ENCODE measurements at places on chromosomes 6 and 20.

DNA sequence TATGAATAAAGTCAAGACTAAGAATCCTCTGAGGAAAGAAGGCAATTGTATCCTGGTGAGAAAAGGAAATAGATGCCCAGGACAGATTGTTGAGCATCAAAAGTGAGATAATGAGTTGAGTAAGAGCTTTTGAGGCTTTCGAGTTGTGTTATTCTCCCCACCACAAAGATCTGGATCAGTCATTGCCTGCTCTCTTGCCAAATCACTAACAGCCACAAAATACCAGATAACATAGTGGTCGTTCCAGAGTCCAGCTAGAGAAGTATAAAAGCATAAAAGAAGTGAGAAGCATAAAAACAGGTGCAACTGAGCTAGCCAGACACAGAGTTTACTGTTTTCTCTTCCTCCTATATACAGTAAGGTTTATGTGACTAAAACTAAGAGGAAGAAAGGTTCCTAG, 4.9 kb downstream of the SPINT4 start:
- no peak for DNase-seq

DNA sequence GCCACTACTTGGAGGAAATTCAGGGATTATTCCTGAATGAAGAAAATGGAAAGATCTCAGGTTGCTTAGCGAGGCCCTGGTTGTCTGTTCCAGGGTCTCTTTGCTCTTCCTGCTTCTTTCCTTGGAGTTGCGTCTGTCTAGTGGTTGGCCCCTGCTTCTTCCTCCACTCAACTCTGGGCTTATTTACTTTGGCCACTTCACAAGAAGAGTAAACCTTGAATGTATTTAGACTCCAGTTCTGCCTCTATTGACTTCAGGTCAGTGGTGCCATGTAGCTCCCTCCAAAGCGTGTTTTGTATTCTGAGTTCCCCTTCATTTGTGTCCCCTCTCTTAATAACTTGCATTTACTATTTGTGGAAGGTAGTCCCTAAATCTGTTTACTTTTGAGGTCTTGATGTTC, 456.5 kb downstream of the UTRN start:
- DNase-seq = peak; percentile 59

DNA sequence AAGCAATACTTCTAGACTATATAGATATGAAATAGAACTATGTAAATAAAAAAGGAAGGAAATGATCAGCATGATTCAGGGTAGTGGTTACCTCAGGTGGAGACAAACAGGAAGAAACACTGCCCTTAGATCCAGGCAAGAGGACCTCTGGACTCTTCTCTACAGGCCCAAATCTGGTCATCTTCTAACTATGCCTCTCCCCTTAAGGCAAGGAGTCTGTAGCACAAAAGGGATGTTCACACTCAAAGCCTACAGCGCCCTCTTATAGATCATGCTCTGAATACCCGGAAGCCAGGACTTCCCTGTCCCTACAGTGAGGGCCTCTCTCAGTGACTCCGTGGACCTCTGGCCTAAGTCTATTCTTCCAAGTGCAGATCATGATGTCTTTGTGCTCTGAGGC, 30.4 kb upstream of the HIVEP2 start:
- peak; percentile 4 for DNase-seq

DNA sequence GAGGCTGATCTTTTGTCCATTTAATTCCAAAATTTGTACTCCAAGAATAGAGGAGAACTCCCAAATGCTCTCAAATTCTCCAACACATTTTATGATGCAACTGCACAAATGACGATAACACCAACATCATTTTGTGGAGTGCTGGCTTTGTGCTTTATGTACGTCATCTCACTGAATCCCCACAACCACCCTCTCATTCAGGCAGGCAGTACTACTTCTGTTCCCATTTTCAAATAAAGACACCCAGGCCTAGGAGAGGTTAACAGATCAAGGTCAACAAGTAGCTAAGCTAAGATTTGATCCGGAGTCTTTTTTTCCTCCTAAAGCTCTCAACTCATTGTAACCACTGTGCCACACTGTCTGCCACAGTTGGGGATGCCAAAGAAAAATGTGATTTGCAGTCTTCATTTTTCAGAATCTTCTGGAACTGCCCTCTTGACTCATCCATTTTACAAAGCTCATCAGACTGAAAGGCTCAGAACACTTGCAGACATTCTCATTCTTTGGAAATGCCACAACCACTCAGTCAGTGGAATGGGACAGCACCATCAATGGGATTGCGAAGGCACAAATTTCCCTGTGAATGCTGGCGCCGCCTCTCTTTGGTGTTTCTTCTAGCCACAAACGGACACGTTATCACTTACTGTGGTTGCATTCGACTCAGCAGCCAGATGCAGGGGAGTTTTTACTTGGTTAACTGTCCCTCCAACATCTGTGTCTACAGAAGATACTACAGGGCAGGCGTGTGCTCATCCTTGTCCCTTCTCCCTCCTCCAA, 184.4 kb downstream of the GJA10 start:
- no peak for DNase-seq

- DNase-seq = no peak
These were observed 24.3 kb downstream of the HTR1E start for GRCh38 chr6:86961455-86962200.

DNA sequence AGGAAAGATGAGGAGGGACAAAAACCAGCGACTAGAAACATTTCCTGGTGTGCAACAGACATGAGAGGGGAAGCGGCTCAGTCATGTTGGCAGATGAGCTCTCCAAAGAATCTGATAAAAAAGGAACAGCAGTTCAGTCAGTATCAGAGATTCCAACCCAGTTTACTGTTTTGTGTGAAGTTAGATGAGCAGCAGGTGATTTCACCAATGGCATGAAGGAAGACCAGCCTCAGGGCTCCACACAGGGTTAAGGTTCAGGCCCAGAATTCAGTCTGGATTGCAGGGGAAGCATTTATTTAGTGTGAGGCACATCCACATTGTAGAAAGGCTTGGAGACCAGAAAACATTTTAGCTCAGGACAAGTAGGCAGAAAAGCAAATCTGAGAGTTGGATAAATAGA, 317.8 kb downstream of the C6orf118 start:
- DNase-seq = no peak

GRCh38 chr6:148700741-148701311, 46.0 kb upstream of the UST start:
- peak; percentile 47 for DNase-seq

GRCh38 chr6:135701426-135701825, 150.1 kb upstream of the PDE7B start:
- DNase-seq = no peak

DNA sequence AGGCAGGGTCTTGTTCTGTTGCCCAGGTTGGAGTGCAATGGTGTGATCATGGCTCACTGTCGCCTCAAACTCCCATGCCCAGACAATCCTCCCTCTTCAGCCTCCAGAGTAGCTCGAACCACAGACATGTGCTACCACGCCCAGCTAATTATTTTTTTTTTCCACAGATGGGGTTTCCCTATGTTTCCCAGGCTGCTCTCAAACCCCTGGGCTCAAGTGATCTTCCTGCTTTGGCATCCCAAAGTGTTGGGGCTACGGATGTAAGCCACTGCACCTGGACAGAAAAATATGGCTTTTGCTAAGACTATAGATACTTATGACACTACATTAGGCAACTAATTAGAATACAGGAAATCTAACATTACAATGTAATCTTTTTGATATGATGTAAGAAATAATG, 17.9 kb downstream of the RNF24 start:
- no peak for DNase-seq

GRCh38 chr20:18835466-18836256, 22.1 kb downstream of the SCP2D1 start:
- DNase-seq = no peak

- no peak for DNase-seq
These were observed 42.7 kb downstream of the TRPC4AP start for GRCh38 chr20:35049776-35050352.

- no peak for DNase-seq
These were observed 107.1 kb downstream of the MRPL14 start for GRCh38 chr6:44020148-44020547.
